Epithelial cell of proximal tubule (primary cell): ENCODE measurements at places on chromosomes 11 and 22. TPM values are rescaled to one million over a fixed set of nuclear protein-coding genes. Genes with fewer than 3 reads are reported as not detected.

Gene LRRC75B
- total RNA-seq = 8.9 and 14.1 TPM in 2 replicates

DNA sequence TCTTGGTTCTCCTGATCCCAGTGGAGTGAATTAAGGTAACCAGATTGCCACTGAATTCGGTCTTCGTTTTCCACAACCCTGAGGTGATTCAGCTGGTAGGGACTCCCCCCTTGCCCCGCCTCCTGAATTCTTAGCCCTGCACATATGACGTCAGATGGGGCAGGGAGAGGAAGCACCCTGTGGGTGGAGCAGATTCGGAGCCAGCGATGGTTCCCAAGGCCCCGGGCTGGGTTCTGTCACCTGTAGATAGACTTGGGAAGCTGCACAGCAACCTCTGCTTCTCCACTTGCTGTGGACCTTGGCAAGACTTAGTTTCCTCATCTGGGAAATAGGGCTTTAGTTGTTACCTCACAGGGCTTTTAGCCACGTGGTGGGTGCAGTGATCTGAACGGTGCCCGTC, 67.8 kb downstream of the CTTN start:
- no peak for DNase-seq

DNA sequence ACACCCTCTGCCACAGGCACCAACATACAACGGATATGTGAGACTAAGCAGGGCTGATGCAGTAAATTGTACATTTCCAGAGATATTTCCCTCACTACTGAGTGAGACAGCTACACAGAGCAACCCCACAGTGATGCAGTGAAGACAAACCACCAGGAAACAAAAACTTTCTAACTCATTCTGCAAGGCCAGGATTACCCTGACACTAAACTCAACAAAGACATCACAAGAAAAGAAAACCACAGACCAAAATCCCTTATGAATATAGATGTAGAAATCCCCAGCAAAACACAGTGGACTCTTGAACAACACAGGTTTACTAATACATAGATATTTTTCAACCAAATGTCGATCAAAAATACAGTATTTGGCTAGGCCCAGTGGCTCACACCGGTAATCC, 1.5 kb upstream of the SLC7A4 start:
- DNase-seq = no peak

- no peak for DNase-seq
Measured at GRCh38 chr22:26409719-26410335, 19.2 kb upstream of the ASPHD2 start.

GRCh38 chr11:117941163-117941707, 12.0 kb upstream of the TMPRSS13 start:
- no peak for DNase-seq

Gene APOA1
- total RNA-seq = not detected in 2 replicates
